ENCODE measurements at places on chromosomes 6 and 20. TPM values are rescaled to one million over a fixed set of nuclear protein-coding genes. Genes with fewer than 3 reads are reported as not detected.
A peak's percentile ranks its signal among the peaks of the same experiment; 100 is the strongest.

DNA sequence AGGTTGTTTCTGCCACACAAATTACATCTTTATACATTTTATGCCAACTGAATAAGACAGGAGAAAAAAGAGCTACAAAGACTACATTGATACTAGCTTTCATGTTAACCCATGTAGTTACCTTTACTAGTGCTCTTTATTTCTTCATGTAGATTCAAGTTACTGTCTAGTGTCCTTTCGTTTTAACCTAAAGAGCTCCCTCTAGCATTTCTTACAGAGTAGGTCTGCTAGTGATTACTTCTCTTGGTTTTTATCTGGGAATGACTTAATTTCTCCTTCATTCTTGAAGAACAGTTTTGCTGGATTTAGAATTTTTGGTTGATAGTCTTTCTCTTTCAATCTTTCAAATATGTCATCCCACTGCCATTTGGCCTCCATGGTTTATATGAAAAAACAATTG is 21.2 kb upstream of the NOP56 start:
- no peak for DNase-seq

Gene CHD6
- 32.5 TPM for total RNA-seq

Gene TENT5A
- total RNA-seq, result 12.0 TPM

Gene CYP39A1
- 6.3 TPM for total RNA-seq

Gene CEP43
- total RNA-seq, result 43.2 TPM

DNA sequence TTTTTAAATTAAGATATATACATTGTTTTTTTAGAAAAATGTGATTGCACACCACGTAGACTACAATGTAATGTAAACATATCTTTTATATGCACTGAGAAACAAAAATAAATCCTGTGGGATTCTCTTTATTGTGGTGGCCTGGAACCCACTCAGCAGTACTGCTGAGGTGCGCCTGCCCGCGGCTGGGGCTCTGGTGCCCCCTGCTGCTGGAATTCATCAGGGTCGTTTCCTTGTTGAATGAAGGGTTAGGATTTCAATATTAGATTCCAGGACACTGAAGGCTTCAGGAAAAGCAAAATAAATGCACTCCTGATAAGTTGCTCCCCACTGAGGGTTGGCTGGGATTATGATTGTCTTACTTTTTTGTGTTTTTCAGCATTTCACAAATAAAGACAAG is 175.8 kb upstream of the GGTLC1 start:
- no peak for DNase-seq

Gene KIAA1755
- 2.0 TPM for total RNA-seq

DNA sequence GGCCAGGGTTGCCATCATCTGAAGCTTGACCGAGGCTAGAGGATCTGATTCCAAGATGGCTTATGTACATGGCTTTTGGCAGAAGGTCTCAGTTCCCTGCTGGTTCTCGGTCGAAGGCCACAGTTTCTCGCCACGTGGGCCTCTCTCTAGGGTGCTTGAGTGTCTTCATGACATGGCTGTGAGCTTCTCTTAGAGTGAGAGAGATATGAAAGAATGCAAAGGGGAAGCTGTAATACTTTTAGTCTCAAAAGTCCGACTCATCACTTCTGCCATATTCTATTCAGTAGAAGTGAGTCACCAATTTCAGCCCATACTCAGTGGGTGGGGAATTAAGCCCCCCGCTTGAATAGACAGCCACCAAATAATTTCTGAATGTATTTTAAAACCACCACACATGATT is 94.2 kb downstream of the UTRN start:
- no peak for DNase-seq

DNA sequence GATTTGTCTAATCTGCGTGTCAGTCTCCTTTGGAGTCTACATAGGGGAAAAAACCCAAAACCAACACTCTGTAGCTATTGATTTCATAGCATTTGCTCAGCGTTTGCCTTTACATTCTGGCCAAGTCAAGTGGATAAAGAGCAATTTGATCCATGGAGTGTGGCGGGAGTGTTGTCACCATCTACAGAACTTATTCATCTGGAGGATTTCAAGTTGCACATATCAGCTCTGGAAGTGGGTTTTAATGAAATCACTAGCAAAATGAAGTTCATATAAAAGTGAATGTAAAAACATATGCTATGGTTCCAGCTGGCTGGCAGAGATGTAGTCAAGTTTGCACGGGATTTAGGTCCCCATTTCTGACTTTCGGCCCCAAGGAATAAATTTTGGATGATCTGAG is 219.7 kb upstream of the SUPT3H start:
- DNase-seq, result peak; percentile 53

DNA sequence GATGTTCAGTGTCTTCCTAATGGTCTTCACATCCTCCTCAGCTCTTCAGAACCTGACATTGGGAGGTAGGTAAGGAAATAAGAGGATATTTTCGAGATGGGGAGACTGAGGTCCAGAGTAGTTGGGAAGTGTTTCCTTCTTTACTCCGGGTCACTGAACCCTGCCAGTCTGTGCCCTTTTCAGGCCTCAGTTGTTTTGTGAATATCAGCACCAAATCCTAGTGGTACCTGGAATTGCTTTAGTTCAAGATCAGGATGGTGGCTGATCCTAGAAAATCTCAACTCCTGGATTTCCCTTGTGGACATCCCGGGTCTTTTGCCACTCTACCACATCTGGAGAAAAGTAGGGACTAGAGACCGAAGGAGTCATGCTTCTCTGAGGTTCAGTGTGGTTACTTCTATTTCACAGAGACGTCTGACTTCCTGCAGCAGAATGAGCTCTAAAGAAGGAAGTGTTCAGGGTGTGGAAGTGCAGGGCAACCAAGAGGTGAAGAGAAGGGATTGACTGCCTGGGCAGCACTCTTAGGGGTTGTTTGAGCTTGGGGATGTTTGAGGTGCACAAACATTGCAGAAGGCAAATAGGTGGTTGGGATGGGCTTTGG is 995 bp downstream of the STK4 start:
- DNase-seq, result peak; percentile 7

DNA sequence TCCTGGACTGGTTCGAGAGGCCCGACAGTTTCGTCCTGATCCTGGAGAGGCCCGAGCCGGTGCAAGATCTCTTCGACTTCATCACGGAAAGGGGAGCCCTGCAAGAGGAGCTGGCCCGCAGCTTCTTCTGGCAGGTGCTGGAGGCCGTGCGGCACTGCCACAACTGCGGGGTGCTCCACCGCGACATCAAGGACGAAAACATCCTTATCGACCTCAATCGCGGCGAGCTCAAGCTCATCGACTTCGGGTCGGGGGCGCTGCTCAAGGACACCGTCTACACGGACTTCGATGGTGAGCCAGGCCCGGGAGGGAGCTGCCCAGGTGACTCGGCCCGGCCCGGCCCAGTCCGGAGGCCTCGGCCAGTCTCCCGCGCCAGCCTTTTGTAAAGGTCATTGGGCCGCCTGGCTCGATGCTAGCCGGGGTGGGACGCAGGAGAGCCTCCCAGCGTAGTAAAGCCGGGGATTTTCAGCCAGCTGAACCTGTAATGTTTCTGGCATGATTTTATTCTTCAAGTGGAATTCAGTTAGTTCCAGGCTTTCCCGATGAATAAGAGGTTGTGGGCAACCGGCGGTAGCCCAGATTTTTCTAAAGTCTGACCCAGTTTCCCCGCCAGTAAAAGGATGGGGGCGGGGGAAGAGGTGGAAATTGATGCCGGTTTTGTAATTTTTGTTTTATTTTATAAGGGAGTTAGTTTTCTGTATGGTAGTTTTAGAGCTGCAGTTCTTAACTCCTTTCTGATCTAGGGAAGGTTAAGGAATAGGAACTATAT is 1.4 kb downstream of the PIM1 start:
- DNase-seq, result peak; percentile 36

Gene ROS1
- total RNA-seq, result 73.7 TPM

GRCh38 chr20:52268184-52268749 is 76.7 kb upstream of the ZFP64 start:
- peak; percentile 61 for DNase-seq

Data from lung (tissue), 17 donors.